ENCODE measurements at places on chromosomes 7 and 10.

DNA sequence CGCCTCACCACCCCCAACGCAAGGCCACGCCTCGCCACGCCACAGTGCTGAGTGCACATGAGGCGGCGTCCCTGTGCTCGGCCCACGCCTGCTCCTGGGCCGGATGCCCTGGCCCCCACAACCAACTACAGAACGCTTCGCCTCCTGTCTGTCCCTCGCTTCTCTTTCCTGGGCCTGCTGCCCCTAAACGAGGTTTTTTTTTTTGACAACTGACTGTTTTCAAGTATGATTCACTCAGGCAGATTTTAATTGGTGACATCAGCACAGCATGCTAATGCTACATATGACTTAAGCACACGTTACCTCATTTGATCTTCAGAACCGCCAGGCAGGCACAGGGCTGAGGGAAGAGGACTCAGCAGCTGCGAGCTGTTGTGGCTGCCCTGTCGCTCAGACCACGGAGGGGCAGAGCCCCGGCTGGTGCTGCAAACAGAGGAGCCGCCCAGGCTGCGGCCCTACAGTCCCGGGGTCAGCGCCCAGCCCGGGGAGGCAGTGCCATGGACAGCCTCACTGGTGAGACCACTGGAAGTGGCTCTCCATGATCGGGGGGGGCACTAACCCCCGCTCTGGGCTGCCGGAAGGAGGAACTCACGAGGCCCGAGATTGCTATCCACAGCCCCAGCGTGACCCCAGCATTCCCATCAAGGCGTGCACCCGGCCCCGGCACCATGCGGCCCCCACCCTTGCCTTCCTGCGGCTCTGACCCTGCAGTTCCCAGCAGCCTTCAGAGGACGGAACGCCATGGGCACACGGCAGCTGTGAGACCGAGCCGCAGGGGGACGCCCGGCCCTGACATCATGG, 212.8 kb downstream of the MAD1L1 start:
- DNase-seq: no peak

DNA sequence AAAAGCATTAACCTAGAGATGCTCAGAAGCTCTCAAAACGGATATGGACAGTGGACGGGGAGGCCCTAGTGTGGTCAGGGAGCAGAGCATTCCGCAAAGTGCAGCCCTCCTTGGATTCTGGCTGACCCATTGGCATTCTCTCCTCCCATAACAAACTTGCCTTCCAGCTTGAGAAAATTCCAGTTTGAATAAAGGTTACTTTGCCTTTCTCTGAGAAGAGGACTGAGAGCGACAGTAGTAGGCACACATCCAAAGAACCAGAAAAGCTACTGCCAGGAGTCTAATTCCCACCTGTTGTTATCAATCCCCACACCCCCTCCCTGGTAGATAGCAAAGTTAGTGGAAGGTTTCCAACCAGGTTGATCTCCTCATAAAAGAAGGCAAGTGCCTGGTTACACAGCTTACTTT, 84.7 kb upstream of the TRIL start:
- DNase-seq: no peak

DNA sequence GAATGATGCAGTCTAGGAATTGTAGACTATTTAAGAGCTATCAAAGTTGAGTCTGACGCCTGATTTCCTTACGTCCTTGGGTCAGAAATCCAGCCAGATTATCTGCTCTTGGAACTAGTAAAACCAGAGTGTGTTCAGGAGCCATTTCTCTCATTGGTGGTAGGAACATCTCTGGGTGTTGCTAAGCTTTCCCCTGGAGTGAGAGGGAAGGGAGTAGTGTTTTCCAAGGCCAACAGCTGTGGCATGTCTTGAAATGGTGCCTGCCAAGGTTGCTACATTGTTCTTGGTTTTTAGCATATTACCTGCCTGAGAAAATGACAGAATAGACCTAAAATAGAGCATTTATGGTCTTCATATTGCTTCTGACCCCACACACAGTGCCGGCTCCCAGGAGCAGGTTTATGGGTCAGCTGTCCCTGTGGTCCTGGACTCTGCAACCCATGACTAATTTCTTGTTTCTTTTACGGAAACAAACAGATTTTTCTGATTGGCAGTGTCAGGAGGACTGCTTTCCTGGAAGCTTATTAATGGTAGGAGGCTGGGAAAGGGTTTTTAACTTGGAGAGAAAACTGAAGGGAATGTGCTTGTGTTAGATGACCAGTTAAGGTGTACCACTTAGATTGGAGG, 17.5 kb downstream of the GBF1 start:
- no peak for DNase-seq

GRCh38 chr7:17304926-17305325, 6.5 kb downstream of the AHR start:
- no peak for DNase-seq

DNA sequence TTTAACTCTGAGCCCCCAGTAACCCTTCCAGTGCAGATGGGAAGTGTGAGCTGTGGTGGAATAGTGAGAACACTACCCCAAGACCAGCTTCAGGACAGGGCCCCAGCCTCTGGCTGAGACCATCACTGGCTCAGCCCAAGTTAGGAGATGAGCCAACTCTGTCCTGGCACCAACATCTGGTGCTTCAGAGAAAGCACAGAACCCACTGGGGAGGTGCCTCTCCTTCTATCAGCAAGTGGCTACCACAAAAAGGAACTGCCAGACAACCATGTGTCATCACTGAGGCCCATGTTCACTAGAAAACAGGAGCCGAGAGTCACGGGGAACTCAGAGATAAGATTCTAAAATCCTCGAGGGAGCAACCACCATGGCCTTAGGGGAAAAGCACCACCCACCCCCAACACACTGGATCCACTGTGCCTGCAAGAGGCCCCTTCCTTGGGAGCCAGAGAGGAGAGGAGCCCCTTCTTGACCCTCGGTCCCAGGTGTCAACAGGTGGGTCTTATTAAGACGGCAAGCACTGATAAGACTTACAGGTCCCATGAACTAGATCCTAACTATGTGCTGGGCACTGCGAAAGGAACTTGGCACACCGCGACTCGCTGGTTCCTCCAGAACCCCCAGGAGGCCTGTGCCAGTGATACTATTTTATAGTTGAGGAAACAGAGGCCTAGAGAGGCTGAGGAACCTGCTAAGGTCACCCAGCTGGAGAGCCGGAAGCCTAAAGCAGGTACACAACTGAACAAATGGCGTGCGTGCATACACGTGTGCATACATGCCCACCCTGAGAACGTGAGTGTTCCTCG, 102.7 kb downstream of the FAM53B start:
- DNase-seq: no peak

- no peak for DNase-seq
These were observed 8.6 kb downstream of the SLC13A1 start for GRCh38 chr7:123191132-123191531.

DNA sequence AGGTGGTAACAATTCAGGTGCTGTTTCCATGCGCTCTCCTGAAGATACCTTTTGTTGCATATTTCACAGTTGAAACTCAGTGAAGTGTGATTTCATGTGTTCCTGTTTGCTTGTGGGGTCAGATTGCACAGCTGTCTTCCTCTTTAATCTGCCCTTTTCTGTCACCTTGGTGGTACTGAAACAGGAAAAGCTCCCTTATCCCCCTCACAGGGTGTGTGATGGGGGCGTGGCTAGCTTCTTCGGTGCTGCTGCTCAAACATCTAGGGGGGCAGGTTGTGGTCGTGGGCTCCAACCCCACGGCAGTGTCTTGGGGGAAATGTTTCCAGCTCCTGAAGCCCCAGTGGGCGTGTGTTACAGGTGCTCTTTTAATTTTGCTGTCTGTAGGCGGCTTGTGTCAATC, 107.4 kb upstream of the KLF14 start:
- DNase-seq: no peak

- no peak for DNase-seq
These were observed 453.7 kb upstream of the MKI67 start for GRCh38 chr10:128579901-128580300.

DNA sequence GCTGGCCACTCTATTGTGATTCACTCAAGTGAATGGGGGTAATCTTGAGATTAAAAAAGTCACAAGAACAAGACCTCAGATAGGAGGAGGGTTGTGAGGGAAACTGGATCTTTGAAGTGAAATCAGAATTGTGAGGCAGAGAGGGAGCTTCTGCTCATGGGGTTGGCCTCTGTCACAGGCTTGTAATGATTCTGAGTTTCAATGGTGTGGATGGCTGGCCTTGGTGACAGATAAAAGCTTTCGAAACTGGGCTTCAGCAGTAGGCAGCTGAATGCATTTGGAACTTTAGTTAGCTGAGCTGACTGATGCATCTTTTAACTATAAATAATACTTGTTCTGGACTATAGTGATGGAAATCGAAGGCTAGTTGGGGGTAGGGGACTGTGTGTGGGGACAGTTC, 12.2 kb downstream of the TAS2R60 start:
- DNase-seq: no peak

DNA sequence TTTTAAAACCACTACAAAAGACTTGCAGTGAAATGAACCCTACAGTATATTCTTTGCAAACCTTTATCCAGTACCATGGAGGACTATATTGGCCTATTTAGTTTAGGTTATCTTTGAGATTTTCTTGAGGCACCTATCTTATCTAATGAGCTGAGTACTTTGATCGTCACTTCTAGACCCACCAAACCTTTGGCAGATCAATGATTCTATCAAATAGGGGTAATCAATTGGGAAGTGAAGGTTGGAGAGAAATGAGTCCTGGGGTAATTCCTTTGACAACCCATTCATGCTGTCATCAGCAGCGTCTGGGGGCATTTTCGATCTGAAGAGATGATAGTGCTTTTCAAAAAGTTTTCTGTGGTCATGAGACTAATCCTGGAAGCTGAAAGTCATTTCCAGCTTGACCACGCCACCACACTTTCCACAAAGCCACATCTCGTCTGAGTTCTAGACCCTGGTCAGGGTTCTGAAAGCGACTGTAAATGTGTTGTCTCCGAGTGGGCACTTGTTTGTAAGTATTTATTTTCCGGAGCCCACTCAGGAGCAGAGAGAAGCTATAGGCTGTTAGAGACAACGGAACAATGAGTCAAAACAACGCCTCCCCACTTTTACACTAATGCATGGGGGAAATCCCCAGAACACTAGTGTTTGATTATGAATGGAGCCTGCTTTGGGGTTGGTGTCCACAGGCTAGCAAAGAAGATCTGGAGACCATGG, 4.8 kb downstream of the EGR2 start:
- no peak for DNase-seq

GRCh38 chr7:64182036-64182790, 24.8 kb upstream of the ZNF735 start:
- DNase-seq: no peak

GRCh38 chr7:925601-926000, 28.9 kb downstream of the ADAP1 start:
- DNase-seq: no peak

- no peak for DNase-seq
These were observed 5.3 kb upstream of the NT5C3A start for GRCh38 chr7:33067921-33068320.

GRCh38 chr10:34489411-34489810, 325.7 kb downstream of the PARD3 start:
- no peak for DNase-seq

- peak; percentile 28 for DNase-seq
These were observed 23.7 kb downstream of the RTKN2 start for GRCh38 chr10:62244785-62245467.

- DNase-seq: no peak
These were observed 102.4 kb upstream of the KLF6 start for GRCh38 chr10:3887404-3887803.

DNA sequence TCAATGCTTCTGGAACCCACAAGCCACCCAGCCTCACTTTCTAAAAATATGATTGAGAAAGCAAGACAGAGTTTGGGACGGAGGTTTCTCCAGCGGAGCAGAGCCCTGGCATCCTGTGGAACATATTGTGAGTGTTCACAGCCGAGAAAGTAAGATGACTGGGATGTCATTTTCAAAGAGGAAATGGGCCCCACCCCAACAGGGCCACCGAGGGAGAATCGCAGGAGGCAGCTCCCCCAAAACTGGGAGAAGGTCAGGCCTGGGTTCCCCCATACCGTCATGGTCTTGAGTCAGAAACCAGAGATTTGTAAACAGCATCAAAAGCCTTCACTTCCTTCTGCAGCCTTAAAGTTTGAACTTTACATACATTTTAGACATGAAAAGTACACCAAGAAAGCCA, 560.0 kb downstream of the PTPRN2 start:
- DNase-seq: no peak

GRCh38 chr10:125599194-125599593, 83.8 kb downstream of the TEX36 start:
- DNase-seq: no peak

GRCh38 chr10:108436096-108436495, 1271.6 kb upstream of the SORCS1 start:
- DNase-seq: no peak

GRCh38 chr10:16927546-16927945, 110.3 kb upstream of the RSU1 start:
- no peak for DNase-seq

DNA sequence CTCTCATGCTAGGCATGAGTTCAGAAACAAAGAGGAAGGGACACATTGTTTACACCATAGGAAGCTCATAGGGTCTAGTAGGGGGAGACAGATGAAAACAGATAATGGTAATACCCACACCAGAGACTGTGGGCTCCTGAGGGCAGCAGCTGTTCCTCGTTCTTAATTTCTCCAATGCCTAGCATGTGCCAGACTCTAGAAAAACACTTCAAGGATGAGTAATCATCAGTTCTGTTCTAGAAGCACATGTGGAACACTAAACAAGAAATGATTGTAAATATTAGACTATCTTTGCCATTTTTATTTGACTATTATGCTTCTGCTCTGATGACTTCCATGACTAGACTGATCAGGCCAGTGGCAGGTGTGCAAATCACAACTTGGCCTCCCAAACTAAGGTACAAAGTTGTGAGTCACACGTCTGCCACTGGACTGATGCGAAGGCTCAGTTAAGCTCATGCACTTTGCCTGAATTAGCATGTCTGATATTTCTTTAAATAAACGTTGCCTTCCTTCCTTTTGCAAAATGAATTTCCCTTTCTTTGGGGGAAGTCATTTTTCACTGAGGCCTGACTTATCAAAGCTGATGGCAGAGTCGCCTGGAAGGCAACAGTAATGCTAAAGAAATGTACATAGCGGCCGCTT, 89.2 kb upstream of the FGL2 start:
- DNase-seq: no peak

GRCh38 chr10:48449501-48450232, 143.2 kb downstream of the MAPK8 start:
- peak; percentile 10 for DNase-seq

GRCh38 chr10:22230158-22230833, 12.5 kb upstream of the EBLN1 start:
- DNase-seq: peak; percentile 38

Data from iPS-NIHi11 (cell line).